ENCODE measurements at places on chromosomes 6 and 20.

DNA sequence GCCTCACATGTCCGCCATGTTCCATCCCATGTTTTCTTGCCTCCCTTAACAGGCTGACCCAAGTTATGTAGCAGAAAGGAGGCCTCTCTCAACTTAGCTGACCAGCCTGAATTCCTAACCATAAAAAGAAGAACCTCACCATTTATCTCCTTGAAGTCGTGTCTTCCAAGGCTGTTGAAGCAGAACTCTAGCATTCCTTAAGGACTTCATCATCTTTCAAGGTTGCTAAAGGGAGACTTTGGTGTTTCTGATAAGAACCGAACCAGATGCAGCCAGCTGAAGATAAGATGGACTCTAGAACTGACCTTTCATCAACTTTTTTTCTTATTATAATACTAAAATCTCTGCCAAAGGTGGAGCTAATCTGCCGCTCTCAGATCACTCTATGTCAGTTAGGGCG lies 571.7 kb upstream of the SLC35B3 start:
- no peak for DNase-seq

DNA sequence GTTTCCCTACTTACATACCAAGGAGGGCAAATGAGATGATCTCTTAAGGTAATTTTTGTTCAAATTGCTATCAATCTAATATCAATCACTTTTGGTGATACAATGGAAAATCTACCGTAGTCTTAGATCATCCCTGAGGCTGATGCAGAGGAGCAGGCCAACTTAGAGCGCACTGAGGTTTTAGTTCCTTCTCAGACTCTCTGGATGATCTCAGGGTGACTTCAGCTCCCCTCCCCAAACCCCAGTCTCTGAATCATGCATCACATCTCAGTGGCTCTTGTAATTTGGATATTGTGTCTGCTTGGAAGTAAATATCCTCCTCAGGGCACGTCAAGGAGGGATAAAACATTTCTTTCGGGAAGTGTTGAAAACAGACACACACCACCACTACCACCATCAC lies 5.9 kb downstream of the TUBB2B start:
- DNase-seq: no peak

GRCh38 chr6:77965449-77965848 lies 312.6 kb downstream of the MEI4 start:
- DNase-seq: no peak

DNA sequence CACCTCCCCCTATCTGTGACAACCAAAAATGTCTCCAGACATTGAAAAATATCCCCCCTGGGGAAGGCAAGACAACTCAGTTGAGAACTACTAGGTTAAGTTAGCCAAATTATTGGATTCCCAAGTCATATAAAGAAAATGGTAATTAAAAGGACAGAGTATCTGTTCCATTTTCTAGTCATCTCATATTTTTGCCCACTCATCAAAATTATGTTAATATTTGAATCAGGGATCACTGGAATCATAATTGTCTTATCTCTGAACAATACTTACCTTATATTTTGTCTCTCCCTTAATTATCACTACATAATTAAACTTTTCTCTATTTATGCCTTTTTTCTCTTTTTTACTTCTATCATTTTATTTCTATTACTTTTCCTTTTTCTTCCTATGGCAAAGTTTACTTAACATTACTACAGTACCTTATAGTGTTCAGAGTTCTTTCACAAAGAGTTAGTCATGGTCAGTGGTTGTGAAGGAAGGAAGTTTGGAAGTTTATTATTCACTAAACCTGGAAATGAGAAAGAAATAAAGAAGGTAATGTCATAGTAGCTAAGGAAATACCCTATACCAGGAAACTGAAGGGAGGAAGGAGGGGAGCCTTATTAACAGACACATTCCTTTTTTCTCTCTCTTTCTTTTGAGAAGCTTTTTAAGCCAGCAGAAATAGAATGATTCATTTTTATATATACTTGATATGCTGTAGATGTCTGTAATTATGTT lies 332.9 kb downstream of the COL12A1 start:
- DNase-seq: no peak

DNA sequence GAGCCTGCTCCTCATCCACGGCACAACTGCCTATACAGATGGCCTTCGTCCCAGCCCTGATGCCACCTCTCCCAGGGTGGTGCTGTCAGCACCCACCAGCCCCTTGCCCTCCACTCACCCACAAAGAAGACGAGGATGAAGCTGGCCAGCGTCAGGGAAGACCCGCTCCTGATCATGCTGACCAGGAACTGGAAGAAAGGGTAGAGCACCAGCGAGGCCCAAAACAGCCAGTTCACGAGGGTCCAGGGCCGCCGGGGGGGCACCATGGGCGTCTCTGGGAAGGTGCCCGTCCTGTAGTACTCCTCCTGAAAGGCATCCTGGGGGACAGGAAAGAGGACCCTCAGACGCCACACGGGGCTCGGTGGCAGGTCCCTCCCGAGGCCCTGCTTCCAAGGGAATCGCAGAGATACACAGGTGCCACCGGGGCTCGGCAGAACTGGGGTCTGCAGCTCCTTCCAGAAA lies 134.5 kb downstream of the AGPAT4 start:
- DNase-seq: no peak

- DNase-seq: no peak
Measured at GRCh38 chr6:144049386-144049785, 41.3 kb upstream of the PLAGL1 start.

DNA sequence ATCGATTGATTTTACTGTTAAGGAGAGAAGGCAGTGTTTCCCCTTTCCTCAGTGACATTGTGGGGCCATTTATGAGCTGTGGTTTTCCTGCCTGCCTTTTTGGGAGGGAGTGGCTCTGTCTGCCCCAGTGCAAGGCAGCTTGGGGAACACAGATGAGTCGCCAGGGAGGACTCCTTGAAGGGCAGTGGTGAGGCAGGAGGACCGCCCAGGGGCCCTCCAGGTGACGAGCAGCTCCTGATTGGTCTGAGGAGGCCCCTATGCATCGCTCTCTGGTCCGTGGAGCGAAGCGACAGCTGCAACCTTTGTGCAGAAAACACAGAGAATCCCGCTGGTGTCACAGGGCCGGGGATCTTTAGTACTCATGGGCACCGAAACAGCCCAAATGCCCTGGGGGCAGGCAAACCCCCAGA lies 100.3 kb downstream of the TMEM242 start:
- DNase-seq: no peak

GRCh38 chr6:14292119-14292518 lies 174.5 kb downstream of the CD83 start:
- no peak for DNase-seq

GRCh38 chr6:137698636-137699030 lies 168.4 kb upstream of the TNFAIP3 start:
- no peak for DNase-seq

GRCh38 chr20:49766979-49767521 lies 45.6 kb upstream of the SLC9A8 start:
- DNase-seq: no peak

GRCh38 chr6:20427856-20428255 lies 26.2 kb downstream of the E2F3 start:
- no peak for DNase-seq

- DNase-seq: no peak
Measured at GRCh38 chr6:105628156-105628860, 225.4 kb upstream of the PREP start.

GRCh38 chr20:4147319-4147718 lies 132.0 kb upstream of the RNF24 start:
- DNase-seq: no peak

All from activated CD8-positive, alpha-beta memory T cell treated with anti-CD3 and anti-CD28 coated beads for 48 hours (primary cell).